ENCODE measurements at places on chromosomes 7 and 10.

DNA sequence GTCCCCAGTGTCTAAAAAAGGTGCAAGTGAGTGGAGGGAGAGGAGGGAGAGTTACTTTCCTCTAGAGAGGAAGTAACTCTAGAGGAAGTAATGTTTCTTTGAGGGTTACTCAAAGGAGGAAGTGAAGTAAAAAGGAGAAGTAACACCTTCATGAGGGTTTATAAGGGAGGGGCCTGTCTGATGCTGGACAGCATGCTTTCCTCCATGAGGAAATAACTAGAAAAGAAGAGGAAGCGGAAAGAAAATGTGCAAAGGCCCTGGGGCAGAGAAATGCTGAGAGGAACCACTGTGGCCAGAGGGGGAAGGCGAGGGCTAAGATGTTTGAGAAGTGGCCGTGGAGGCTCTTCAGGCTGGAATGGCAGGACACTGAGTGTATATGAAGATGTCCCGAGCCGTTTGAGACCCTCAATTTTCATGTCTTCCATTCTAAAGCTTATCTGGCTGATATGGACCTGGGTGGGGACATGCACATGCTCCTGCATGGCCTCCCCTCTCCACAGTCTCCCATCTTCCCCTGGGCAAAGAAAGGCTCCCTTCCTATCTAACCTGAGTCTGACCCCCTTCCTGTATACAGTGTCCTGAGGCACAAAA, 3.4 kb upstream of the SLC18A2 start:
- DNase-seq: no peak

DNA sequence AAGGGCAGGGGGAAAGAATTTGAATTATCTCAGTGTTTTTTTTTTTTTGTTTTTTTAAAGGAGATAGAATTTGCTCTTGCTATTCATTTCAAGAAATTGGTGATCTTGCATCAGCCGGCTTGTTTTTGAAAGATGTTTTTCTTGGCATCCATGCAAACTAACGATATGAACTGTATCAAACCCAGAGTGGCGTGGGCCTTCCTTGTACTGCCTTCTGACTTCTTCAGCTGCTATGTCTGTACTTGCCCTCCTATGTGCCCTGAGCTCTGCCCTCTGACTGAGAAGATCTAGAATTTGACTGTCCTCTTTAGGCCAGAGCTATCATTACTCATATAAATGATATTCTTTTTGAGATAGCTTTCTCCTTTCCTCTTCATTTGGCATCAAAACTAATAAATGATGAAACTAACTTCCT, 183.1 kb downstream of the EXOC4 start:
- DNase-seq: no peak

DNA sequence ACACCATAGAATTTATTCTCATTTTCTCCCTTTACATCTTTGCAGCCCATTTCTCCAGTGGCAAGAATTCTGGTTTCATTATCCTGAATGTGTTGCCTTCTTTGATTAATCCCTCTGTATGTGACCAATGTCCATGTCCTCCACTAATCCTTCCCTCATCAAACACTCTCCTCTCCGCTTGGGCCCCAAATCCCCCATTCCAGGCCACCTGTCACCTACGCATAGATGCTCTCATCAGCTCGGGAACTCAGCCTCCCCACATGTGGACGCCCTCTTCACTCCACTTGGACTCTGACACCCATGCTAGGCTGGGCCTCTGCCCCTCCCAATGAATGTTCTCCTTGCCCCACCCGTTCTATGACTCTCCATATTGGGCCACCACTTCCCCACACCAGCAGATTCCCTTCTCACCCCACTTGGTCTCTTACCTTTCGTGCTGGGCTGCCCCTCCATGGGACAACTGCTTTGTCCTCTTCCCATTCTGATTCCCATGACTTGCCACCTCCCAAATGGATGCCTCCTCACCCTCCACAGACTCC, 18.7 kb upstream of the RBM20 start:
- no peak for DNase-seq

DNA sequence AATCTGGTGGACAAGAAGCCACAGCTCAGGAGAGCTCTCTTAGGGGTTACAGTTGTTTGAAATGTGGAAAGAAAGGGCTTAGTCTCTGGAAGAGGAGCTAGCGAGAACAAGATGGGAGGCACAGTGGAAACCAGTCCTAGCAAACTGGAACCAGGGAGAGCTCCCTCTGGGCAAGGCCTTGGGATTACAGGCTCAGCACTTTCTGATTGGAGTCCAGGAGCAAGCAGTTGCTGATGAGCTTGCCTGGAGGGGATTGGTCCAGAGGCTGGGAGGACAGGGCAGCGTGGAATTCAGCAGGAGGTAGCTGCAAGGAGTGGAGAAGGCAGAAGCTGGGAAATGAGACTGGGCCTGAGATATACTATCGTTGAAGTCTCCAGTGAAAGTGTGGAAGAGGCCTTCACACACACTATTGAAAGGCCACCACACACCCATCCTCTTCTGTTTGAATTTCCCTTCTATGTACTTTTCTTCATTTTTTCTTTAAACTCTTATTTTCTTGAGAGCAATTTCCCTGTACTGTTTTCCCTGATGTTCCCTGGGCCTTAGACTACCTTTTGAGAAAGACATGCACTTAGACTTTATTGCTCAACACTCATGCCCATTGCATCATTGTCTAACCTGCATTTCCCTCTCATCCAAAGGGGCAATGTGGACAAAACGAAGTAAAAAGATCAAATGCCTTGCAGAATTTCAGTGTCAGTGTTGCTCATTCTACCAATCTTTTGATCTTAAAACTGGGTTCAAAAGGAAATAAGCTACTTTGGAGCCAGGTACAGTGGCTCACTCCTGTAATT, 57.8 kb upstream of the LANCL2 start:
- no peak for DNase-seq

DNA sequence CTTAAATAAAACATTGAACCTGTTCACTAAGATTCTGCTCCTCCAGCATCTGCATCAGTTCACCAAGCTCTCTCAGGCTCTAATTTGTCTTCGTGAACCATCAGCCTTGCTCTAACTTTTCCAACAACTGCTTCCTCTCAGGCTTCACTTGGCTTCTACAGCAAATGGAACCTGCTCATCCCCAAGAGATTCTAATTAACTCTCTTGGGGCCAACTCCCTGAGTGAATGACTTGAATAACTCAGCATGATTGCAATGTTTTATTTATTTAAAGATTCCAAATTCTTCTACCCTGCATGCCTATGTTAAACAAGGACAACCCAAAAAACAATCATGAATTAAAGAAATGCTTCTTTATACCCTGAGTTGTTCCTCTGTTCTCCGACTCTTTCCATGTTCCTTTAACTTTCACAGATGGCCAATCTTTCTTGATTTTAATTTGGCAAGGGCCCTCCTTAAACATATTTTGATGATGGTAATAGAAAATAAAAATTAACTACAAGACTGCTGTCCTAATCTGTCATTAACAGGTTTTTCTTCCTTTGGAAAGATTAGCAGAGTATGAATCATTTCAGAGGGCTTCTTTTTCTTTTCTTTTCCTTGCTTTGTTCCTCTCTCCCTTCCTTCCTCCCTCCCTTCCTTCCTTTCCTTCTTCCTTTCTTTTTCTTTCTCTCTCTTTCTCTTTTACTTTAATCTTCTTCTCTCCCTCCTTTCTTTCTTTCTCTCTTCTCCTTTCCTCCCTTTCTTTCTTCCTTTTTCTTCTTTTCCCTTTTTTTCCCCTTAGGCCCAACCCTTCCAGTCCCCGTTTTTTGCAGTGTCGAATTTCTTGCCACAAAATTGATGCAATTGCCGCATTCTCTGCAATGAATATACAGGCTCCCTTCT, 195.0 kb upstream of the RHOBTB1 start:
- DNase-seq: no peak

GRCh38 chr7:134327896-134328295, 11.2 kb upstream of the SLC35B4 start:
- DNase-seq: peak; percentile 64

GRCh38 chr10:70106958-70107791, 25.4 kb downstream of the AIFM2 start:
- DNase-seq: peak; percentile 48

All from activated T-cell treated with anti-CD3 and anti-CD28 coated beads, Interleukin-2, amount 50 U/mL, for 48 hours (primary cell).